ENCODE measurements at places on chromosomes 6 and 20. TPM values are rescaled to one million over a fixed set of nuclear protein-coding genes. Genes with fewer than 3 reads are reported as not detected.

IL20RA gene
- not detected for total RNA-seq

CAGE1 gene
- 0.14 TPM for total RNA-seq

COL9A3 gene
- not detected for total RNA-seq

PDE7B gene
- total RNA-seq: not detected

MUC22 gene
- total RNA-seq: not detected

HMGCLL1 gene
- 1.2 TPM for total RNA-seq

LY6G5C gene
- total RNA-seq: not detected

CNKSR3 gene
- 1.7 TPM for total RNA-seq

LPIN3 gene
- 20.8 TPM for total RNA-seq

ASIP gene
- total RNA-seq: not detected

ROS1 gene
- 5.2 TPM for total RNA-seq

FHL5 gene
- not detected for total RNA-seq

ZNF334 gene
- 4.3 TPM for total RNA-seq

ULBP2 gene
- total RNA-seq: 14.5 TPM

MICB gene
- 0.59 TPM for total RNA-seq

FABP7 gene
- not detected for total RNA-seq

VSX1 gene
- total RNA-seq: not detected

JPH2 gene
- total RNA-seq: 14.2 TPM

CALHM4 gene
- 0.17 TPM for total RNA-seq

C20orf204 gene
- 0.91 TPM for total RNA-seq

SEMG2 gene
- not detected for total RNA-seq

GSTA3 gene
- not detected for total RNA-seq

MARCKS gene
- 65.4 TPM for total RNA-seq

STMN3 gene
- total RNA-seq: 7.5 TPM

KCNQ5 gene
- total RNA-seq: 10.5 TPM

CDKN1A gene
- 687 TPM for total RNA-seq

RAET1G gene
- total RNA-seq: 28.8 TPM

EEF1A2 gene
- 1.7 TPM for total RNA-seq

GHRH gene
- total RNA-seq: not detected

ACOT13 gene
- 4.8 TPM for total RNA-seq

DEFB128 gene
- not detected for total RNA-seq

NMBR gene
- not detected for total RNA-seq

TDRD6 gene
- total RNA-seq: 0.50 TPM

TUBB2B gene
- 0.69 TPM for total RNA-seq

GNRH2 gene
- total RNA-seq: 0.42 TPM

HTR1E gene
- total RNA-seq: not detected

INSM1 gene
- total RNA-seq: not detected

ANKRD6 gene
- total RNA-seq: 25.8 TPM

LTA gene
- total RNA-seq: not detected

MAP7 gene
- total RNA-seq: 39.0 TPM

CFAP61 gene
- total RNA-seq: not detected

RNF144B gene
- total RNA-seq: 74.7 TPM

KCNQ2 gene
- total RNA-seq: not detected

GOPC gene
- 57.0 TPM for total RNA-seq

PPP1R14C gene
- total RNA-seq: 46.8 TPM
